ENCODE measurements at places on chromosomes 7 and 10.

- DNase-seq, result no peak
Measured at GRCh38 chr7:116439841-116440549, 59.5 kb upstream of the CAV2 start.

DNA sequence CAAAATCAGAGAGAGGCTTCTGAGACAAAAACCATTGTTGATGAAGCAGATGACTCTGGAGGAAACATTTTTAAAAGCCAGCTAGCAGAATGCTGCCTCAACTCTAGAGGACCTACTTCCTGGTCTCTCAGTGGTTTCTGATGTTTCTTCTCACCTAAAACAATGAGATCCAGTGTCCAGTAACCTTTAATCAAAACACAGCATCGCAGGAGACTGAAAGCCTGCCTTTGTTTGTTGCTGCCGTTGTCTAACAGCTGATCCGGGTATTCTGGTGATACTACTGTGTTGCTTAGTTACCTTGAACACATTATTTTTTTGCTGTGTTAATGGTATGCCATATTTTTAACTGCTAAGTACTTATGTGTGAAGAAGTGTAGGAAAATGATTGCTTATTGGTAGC is 70.9 kb downstream of the WIPF3 start:
- no peak for DNase-seq

GRCh38 chr10:77180104-77180503 is 457.5 kb downstream of the KCNMA1 start:
- no peak for DNase-seq

- no peak for DNase-seq
Measured at GRCh38 chr10:78437407-78437768, 403.7 kb downstream of the RPS24 start.

DNA sequence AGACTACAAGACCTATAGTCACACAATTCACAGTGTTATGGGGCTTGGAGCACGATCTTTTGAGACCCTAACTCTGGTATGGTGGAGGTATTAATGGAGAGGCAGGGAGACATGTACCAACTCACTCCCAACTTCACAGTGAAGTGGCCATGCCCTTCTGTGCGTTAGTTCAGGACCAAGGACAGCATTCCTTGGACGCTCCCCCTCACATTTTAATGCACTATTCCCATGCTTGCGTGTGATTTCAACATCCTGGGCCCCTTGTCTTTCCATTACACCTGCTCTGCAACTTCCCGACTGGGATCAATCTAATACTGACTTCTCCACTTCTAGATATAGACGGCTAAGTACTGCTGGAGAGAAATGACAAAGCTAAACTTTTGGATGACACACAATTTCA is 72.7 kb downstream of the PLCE1 start:
- DNase-seq, result no peak

GRCh38 chr7:123552641-123553040 is 5.0 kb downstream of the NDUFA5 start:
- no peak for DNase-seq

DNA sequence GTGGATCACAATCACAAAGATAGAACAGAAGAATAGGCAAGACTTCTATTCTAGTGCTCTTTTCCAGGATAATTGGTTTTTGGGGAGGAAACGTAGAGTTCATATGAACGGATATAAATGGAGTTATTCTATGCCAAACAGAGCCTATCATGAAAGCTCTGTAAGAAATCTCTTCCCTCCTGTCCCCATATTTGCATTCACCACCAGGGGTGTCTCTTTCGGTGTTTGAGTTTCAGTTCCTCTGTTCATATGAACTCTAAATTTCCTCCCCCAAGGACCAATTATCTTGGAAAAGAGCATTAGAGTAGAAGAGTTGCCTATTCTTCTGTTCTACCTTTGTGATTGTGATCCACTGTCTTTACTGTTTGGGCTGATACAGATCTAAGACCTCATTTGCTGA is 48.3 kb upstream of the CDC14C start:
- no peak for DNase-seq

DNA sequence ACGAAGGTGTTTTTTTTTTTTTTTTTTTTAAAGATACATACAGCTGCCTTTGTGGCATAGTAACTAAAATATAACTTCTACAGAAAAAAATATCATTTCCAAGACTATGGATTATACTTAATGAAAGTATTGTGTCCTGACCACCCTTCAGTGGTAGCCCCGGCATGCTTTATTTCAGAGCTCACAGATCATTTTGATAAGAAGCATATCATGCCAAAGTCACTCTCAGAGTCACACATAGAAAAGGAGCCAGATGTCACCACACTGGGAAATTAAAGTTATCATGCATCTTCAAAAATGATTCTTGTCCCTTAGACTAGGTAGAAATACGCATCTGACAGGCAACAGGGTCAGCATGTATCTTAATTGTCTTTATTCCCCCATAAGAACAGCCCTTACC is 3.0 kb downstream of the ADARB2 start:
- DNase-seq, result no peak

GRCh38 chr10:84204122-84204521 is 9.8 kb downstream of the CDHR1 start:
- no peak for DNase-seq

DNA sequence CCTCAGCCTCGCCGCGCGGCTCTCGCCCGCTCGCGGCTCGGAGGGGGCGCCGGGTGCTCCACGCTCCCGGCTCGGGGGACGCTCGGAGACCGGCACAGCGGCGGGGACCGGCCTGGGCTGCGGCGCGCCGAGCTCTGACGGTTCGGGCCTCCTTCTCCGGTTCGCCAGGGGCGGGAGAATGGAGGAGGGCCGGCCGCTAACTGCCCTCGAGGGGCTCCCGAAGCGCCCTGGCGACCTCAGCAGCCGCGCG is 232 bp upstream of the GRID1 start:
- DNase-seq, result no peak

- no peak for DNase-seq
Measured at GRCh38 chr7:71229699-71230098, 97.8 kb downstream of the GALNT17 start.

GRCh38 chr7:114931656-114932011 is 9.7 kb downstream of the MDFIC start:
- peak; percentile 56 for DNase-seq

DNA sequence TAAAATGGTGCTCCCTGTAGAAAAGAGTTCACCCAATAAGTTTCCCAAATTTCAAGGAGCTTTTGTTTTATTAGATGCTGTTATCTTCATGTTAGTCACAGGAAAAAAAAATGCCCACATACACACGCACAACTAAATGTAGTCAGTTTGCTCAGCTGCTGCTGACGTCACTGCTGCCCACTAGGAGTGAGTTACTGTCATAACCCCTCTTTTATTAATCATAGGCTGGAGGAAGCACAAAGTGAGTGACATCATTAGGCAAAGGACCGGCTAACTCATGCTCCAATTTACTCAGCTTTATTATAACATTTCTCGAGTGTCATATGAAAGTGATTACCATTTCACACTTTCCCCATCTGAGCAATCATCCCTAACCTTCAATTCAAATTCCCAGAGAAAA is 6.7 kb upstream of the INHBA start:
- no peak for DNase-seq

- DNase-seq, result peak; percentile 34
Measured at GRCh38 chr10:51960494-51960895, 261.1 kb upstream of the CSTF2T start.

DNA sequence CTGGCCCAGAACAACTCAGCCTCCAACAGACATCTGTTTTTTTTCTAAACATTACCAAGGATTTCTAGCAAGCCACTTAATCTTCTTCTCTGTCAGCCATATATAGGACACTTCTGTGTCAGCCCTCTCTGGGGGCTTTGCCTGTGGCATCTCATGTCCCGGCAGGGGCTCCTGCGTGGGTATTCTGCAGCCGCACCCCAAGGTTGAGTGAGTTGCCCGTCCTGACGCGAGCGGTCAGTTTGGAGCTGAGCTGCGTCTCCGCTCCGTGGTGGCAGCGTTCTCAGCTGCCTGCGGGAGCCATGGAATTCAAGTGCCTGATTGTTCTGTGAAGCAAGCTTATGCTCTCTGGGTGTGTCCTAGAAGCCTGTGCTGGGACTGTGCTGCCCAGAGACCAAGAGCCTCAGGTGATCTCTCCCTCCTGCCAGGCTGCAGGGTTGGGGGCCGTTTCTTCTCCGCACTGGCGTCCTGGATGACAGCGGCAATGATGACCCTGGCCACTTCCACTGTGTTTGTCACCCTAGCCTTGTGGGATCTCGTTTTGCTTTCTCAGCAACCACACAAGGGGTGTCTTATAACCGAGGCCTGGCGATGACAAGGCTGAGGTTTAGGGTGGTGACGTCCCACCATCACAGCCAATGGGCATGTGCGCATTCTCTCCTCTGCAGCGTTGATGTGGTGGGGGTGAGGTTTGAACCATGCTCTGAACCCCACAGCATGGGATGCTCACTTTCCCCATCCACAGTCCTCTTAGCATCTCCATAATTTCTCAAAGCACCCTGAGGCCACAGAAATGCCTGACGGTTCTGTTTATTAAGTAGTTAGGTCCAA is 612.6 kb upstream of the FOXK1 start:
- no peak for DNase-seq

GRCh38 chr7:103447073-103447960 is 1.3 kb upstream of the SLC26A5 start:
- peak; percentile 24 for DNase-seq

- peak; percentile 39 for DNase-seq
Measured at GRCh38 chr7:36871863-36872262, 147.6 kb upstream of the AOAH start.

GRCh38 chr10:45058992-45059561 is 58.4 kb downstream of the ZNF22 start:
- no peak for DNase-seq

DNA sequence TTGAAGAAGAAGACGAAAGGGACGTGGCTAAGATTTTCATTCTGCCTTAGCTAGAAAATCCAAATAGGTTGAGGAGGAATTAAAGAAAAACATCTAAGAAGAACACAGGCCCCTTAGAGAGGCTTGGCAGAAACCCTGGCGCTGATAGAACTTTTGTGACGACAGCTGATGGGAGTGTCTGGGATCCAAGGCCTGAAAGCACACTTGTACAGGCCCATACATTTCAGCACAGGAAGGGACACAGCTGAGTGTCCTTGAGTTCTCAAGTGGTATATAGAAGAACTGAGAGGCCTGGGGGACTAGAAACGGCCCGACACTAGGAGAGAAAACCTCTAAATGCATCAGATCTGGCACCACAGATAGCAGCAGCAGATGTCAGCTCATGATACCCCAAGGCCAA is 39.5 kb downstream of the PRPS1L1 start:
- DNase-seq, result no peak

GRCh38 chr10:84263716-84264115 is 18.9 kb downstream of the RGR start:
- DNase-seq, result no peak

GRCh38 chr7:47474211-47474936 is 107.5 kb downstream of the TNS3 start:
- DNase-seq, result no peak

- no peak for DNase-seq
Measured at GRCh38 chr10:118041316-118041715, 5.4 kb downstream of the RAB11FIP2 start.

DNA sequence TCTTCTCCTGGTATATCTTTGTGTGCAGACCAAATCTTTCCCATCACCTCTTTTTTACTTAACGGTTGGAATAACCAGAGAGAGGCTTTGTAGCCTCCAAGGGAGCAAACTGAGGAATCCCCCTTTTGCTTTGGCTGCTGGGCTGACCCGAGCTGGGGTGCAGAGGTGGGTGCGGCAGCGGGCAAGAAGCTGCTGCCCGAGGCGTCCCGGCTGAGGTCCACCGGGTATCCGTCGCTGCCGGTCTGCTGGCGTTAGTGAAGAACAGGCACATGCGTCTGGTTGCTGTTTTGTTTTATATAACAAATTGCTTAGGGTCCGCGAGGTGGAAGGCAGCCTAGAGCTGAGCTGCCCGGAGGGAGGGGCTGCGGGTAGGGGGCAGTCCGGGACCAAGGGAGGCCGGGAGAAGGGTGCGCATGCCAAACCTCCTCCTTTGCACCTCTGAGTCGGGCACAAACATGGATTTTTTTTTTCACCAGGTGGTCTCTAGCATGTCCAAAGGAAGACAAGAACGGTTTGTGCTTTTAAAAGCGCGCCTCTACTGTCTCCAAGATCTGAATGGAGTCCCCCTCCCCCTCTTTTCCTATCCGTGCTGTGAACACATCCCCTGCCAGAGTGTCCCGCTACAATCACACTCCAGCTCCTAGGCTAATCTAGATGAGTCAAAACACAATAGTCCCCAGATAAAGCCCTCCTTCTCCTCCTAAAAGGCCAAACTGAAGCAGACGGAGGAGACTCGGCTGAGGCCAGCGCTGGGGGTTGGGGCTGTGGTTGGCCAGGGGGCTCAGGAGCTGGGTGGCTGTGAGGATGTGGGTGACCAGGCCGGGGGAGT is 6.8 kb upstream of the GATA3 start:
- peak; percentile 6 for DNase-seq

- no peak for DNase-seq
Measured at GRCh38 chr7:156334636-156335035, 305.9 kb upstream of the RNF32 start.

DNA sequence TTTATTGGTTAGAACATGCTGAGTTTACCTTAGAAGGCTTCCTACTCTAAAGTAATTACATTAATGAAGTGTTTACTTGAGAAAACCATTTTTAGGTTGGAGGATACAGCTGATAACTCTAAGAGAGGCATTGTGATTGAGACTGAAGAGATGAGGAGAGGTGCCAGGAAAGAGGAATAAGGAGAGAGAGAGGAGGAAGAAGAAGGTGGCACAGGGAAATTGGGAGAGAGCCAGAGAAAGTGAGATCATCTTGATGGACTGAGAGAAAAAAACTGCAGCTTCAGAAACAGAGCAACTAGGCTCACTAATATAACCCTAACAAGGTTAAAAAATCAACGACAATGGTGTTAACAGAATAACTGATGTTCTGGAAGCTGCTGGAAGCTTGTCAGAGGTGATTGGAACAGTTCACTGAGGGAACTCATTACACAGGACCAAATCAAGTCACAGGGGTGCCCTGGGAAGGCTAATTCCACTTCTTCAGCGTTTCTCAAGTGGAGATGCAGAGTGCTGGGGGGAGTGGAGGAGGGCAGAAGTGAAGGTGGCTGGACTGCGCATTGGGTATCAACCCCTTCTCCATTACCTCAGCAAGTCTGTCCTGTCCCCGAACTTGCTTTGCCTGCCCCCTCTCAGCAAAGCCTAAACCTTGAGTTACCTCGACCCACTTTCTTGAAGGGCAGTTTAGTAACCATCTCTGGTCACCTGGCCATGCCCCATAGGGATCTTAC is 6.9 kb upstream of the SORBS1 start:
- no peak for DNase-seq

GRCh38 chr7:55170335-55171069 is 151.7 kb downstream of the EGFR start:
- DNase-seq, result no peak

Measured in CD4-positive, alpha-beta T cell treated with Interleukin-17A for 1 hour (primary cell).